Endodermal cell (in vitro differentiated cells): ENCODE measurements at places on chromosomes 13 and 19. TPM values are rescaled to one million over a fixed set of nuclear protein-coding genes. Genes with fewer than 3 reads are reported as not detected.

DNA sequence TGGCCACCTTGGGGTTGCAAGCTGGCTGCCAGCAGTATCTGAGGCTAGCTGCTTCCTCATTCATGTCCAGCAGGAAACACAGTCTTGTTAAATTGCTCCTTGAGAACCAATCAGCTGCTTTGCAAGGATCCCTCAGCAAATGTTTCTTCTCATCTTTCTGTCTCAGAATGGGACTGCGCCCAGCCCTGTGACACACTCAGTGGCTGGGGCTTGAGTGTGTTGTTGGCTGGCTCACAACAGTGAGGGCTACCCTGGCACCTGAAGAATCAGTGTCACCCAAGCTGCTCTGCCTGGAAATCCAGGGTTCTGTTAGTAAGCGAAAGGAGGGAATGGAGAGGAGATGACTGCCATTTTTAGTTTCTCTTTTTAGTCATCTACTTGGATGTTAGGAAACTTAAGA is 317.2 kb downstream of the DCT start:
- no peak overlapping the region for H3K4me3 ChIP-seq
- H3K27me3 ChIP-seq, result no peaks in the 10 kb centered on the region
- H3K36me3 ChIP-seq, result peaks cover 5% of the 10 kb centered on the region
- H3K27ac ChIP-seq, result no peak overlapping the region
- no peak for DNase-seq

GRCh38 chr13:72537395-72537780 is 190.0 kb downstream of the MZT1 start:
- no peak overlapping the region for H3K27ac ChIP-seq
- no peaks in the 10 kb centered on the region for H3K4me1 ChIP-seq
- DNase-seq, result no peak
- H3K4me3 ChIP-seq, result no peak overlapping the region
- no peaks in the 10 kb centered on the region for H3K36me3 ChIP-seq
- H3K27me3 ChIP-seq, result no peaks in the 10 kb centered on the region

The PROZ gene
- total RNA-seq, result 0.63 to 1.0 TPM (median 0.84 TPM) in 3 replicates

The C2CD4C gene
- 21.0 and 25.0 TPM in 2 replicates for total RNA-seq

- H3K4me1 ChIP-seq, result no peaks in the 10 kb centered on the region
- no peak overlapping the region for H3K4me3 ChIP-seq
- H3K27me3 ChIP-seq, result no peaks in the 10 kb centered on the region
- H3K27ac ChIP-seq, result no peak overlapping the region
- DNase-seq, result no peak
Observed at GRCh38 chr13:84812078-84812477, 929.8 kb upstream of the SLITRK1 start.

GRCh38 chr19:33193269-33193864 is 763 bp upstream of the LRP3 start:
- H3K27ac ChIP-seq, result no peak overlapping the region
- DNase-seq, result no peak
- H3K4me1 ChIP-seq, result no peaks in the 10 kb centered on the region
- H3K4me3 ChIP-seq, result no peak overlapping the region

The SIGLEC12 gene
- not detected in 3 replicates for total RNA-seq

DNA sequence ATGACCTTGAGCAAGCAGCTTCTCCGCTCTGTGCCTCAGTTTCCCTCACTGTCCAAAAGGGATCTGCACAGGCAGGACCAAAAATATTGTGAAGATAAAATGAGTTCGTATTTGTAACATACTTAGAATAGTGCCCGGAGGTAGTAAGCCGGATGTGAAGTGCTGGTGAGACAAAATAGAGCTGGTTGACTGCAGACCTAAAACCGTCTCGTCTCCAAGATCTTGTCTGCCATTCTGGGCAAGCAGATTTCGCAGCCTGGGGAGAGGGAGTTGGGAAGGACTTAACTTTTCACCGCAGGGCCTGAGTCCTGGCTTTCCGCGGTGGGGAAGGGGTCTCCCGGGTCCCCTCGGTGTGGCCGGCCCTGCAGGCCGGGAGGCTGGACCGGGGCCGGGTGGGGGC is 8.2 kb upstream of the BBC3 start:
- DNase-seq, result no peak
- H3K36me3 ChIP-seq, result no peaks in the 10 kb centered on the region
- peaks cover 44% of the 10 kb centered on the region for H3K27me3 ChIP-seq

GRCh38 chr19:39251846-39252245 is 3.2 kb upstream of the IFNL4 start:
- DNase-seq, result no peak
- H3K4me3 ChIP-seq, result no peak overlapping the region
- H3K27ac ChIP-seq, result no peak overlapping the region

DNA sequence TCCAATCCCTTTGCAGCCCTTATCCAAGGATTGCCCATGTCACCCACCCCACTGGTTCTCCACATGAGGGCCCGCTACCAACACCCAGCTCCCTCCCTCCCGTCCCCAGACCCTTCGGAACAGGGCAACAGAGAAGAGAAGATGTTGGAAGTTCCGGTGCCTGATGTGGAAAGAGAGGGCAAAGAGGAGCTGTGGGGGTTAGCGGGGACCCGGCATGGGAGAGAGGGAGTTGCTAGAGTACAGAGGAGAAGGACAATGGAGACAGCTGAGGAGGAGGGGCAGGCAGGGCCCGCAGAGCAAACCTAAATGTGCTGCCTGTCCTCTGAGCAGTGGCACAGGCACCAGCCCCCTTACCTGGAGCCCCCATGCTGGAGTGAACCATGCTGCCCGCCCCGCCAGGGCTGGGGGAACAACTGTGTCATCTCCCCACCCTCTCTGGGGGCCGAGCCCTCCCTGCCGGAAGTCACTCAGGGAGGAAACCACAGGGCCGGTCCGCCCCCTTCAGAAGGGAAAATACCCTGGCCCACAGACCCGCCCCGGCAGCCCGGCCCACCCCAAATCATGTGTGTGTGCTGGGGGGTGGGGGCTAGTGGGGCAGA is at the start of gene POU2F2:
Gene POU2F2 (minus strand): TSS at position 417 of the 599 bp plus-strand sequence. CDS start 35 bp downstream, at position 382.
- peak; percentile 71 for DNase-seq
- no peaks in the 10 kb centered on the region for H3K36me3 ChIP-seq
- peaks cover 32% of the 10 kb centered on the region for H3K27me3 ChIP-seq
- H3K27ac ChIP-seq, result no peak within 1 kb of the TSS
- no peaks in the 10 kb centered on the region for H3K4me1 ChIP-seq

The KLK6 gene
- 0.40 to 0.93 TPM (median 0.65 TPM) in 3 replicates for total RNA-seq

The KPTN gene
- 14.2 to 18.8 TPM (median 14.7 TPM) in 3 replicates for total RNA-seq

DNA sequence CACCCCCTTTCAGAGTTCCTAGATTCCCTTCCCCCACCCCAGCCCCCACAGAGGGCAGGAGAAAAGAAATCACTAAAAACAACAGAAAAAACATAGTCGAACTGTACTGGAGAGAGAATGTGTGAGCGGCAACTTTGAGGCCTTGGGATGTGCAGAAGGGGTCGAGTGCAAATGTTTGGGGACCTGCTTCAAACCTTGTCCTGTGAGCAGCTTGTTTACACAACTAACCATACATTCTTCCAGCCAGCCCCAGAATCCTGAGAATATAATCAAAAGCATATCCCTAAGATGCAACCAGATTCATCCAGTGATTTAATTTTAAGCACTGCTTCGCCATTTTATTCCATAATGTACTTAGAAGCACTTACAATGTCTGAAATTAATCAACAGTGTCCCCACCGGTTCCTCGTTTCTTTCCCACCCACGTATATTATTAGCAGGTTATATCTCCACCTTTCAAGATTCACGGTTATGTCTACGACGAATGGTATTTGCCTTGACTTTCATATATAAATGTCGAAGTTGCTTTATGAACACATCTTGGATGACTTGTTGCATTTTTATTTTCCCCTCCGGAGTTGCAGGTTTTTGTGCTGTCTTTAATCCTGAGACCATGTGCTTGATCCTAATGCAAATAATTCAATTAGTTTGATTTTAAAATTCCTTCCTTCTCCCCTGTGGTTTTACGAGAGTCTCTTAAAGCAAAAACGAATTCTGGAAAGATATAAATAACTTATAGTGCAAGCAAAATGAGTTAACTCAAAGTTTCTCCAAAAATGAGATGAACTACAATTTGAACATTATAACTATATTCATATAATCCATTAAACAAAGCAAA is 107.6 kb downstream of the ZIC5 start:
- H3K27me3 ChIP-seq, result no peaks in the 10 kb centered on the region
- H3K36me3 ChIP-seq, result no peaks in the 10 kb centered on the region
- DNase-seq, result peak; percentile 14

DNA sequence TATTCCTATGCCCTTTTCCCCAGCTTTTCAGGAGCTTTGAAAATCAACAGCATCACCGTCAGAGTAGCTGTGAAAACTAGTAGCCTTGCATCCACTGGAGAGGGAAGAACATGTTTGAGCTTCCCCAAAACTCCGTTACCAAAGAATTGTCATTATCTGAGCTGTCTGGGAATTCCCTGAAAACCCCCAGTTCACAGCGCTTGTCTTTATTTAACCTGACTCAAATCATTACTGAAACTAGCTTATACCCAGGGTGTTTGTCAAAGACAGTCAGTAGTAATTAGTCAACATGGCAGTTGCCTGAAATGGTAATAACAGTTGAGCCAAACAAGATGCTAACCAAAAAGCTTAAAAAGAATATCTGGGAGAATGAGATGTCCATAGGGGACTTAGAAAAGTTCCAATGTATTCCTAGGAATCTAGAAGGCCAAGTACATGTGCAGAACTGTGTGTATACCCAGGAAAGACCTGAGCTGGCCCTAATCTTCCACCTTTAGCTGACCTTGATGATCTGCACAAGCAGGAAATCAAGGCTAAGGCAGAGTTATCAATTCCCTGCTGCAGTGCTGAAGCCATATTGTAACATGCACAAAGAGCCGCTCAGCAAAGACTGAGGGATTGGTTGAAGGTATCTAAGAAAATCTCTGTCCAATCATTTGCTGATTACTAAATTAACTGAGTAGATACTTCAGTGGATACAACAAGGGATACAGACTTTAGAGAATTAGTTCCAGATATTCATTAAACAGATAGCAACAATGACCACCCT is 130.8 kb downstream of the KL start:
- no peak for DNase-seq
- H3K4me3 ChIP-seq, result no peak overlapping the region
- H3K27ac ChIP-seq, result no peak overlapping the region
- no peaks in the 10 kb centered on the region for H3K4me1 ChIP-seq
- H3K27me3 ChIP-seq, result no peaks in the 10 kb centered on the region

DNA sequence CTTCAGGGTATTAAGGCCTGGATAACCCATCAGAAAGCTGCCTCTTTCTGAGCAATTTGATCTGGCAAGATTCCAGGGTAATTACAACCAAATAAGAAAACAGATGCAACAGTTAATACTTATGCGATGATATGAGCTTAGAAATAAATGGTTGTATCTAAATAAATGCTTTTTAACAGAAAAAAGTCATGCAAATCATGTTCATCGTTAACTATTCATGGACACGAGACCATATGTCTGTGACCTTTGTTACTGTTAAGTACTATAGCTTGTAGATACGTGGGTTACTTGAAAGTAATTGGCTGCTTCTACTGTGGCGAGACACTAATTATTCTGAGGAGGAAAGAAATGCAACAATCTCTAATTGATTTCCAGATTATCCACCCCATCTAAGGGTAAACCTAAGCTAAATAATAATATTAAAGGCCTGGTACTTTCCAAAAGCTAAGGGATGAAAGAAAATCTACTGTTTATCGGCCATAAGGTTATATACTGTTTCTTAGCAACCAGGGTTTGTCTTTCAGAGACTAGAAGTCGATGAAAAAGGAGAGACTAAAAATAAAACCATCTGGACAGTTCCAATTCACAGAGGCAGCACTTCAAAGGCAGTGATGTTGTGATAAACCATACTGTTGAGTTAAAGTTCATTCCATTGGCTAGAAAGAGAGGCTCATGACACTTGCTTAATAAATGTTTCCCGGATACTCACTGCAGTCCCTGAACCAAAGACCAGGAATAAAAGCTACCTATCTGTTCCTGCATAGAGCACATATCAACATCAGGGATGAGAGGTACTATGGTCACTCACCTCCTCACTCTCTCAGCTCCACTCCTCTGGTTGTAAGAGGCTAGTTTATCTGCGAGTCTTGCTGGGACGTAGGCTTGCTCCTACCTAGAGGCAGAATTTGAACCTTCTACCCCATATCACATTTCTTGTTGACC is 1.5 kb downstream of the EPSTI1 start:
- peaks cover 13% of the 10 kb centered on the region for H3K36me3 ChIP-seq
- peaks cover 10% of the 10 kb centered on the region for H3K4me1 ChIP-seq
- no peak for DNase-seq
- H3K27ac ChIP-seq, result no peak overlapping the region

DNA sequence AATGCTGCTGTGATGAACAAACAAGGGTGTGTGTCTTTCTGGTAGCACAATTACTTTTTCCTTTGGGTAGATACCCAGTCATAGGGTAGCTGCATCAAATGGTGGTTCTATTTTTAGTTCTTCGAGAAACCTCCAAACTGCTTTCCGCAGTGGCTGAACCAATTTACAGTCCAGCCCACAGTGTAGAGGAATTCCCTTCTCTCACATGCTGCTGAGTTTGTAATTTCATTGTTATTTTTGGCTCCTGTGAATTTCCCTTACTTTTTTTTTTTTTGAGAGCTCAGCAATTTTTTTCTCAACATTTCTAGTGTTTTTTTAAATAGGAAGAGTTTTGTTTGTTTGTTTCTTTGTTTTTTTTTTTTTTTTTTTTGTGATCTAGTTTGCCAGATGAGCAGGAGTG is 37.5 kb upstream of the ADGRE1 start:
- H3K27me3 ChIP-seq, result no peaks in the 10 kb centered on the region
- no peak overlapping the region for H3K27ac ChIP-seq
- no peak overlapping the region for H3K4me3 ChIP-seq

The FAM216B gene
- not detected in 2 replicates for total RNA-seq

GRCh38 chr19:11552666-11553372 is 6.2 kb downstream of the ELOF1 start:
- no peak overlapping the region for H3K4me3 ChIP-seq
- DNase-seq, result no peak
- no peak overlapping the region for H3K27ac ChIP-seq
- no peaks in the 10 kb centered on the region for H3K27me3 ChIP-seq

The CEACAM20 gene
- not detected in 3 replicates for total RNA-seq

GRCh38 chr13:49329831-49330545 is 82.3 kb downstream of the CDADC1 start:
- peaks cover 2% of the 10 kb centered on the region for H3K4me1 ChIP-seq
- no peaks in the 10 kb centered on the region for H3K27me3 ChIP-seq
- no peak overlapping the region for H3K27ac ChIP-seq
- DNase-seq, result no peak

- no peaks in the 10 kb centered on the region for H3K4me1 ChIP-seq
- no peaks in the 10 kb centered on the region for H3K27me3 ChIP-seq
- DNase-seq, result no peak
- no peak overlapping the region for H3K27ac ChIP-seq
- peaks cover 13% of the 10 kb centered on the region for H3K36me3 ChIP-seq
- no peak overlapping the region for H3K4me3 ChIP-seq
Observed at GRCh38 chr13:77733674-77734073, 36.2 kb downstream of the SLAIN1 start.

GRCh38 chr13:88627071-88627470 is 955.9 kb downstream of the SLITRK5 start:
- no peaks in the 10 kb centered on the region for H3K36me3 ChIP-seq
- no peak overlapping the region for H3K27ac ChIP-seq
- no peaks in the 10 kb centered on the region for H3K27me3 ChIP-seq
- no peak for DNase-seq
- no peak overlapping the region for H3K4me3 ChIP-seq
- H3K4me1 ChIP-seq, result no peaks in the 10 kb centered on the region

The DHPS gene
- 76.1 and 78.2 TPM in 2 replicates for total RNA-seq
